ENCODE measurements at places on chromosomes 7 and 10.
A peak's percentile ranks its signal among the peaks of the same experiment; 100 is the strongest.

- no peaks in the 10 kb centered on the region for H3K4me1 ChIP-seq
- no peak overlapping the region for H3K27ac ChIP-seq
- H3K4me3 ChIP-seq = no peak overlapping the region
- H3K27me3 ChIP-seq = no peaks in the 10 kb centered on the region
Measured at GRCh38 chr7:142866361-142867096, 11.7 kb downstream of the EPHB6 start.

DNA sequence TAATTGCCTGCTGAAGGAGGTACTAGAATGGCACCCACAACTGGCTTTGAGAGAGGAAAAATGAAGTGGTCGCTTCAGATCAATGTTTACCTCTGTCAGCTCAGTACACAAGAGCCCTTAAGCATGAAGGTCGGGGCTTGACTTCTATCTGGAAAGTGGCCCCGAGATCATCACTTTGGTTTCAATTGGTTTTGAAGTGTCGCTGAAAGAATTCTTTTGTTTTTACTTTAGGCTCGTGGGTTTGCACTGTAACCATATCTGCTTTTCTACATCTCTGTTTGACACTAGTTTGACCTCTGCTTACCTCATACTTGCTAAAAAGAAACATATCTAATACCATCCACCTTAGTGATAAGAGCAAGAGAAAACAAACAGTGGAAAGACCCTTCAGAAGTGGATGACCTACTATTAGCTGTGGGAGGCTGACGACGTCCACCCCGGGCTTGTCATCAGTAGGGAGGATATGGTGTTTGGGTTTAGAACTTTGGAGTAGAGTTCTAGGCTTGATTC lies 361.8 kb downstream of the GATA3 start:
- peaks cover 31% of the 10 kb centered on the region for H3K4me1 ChIP-seq
- no peaks in the 10 kb centered on the region for H3K36me3 ChIP-seq
- H3K27ac ChIP-seq = peak overlapping the region; percentile 90
- no peaks in the 10 kb centered on the region for H3K27me3 ChIP-seq
- peak; percentile 79 for DNase-seq

DNA sequence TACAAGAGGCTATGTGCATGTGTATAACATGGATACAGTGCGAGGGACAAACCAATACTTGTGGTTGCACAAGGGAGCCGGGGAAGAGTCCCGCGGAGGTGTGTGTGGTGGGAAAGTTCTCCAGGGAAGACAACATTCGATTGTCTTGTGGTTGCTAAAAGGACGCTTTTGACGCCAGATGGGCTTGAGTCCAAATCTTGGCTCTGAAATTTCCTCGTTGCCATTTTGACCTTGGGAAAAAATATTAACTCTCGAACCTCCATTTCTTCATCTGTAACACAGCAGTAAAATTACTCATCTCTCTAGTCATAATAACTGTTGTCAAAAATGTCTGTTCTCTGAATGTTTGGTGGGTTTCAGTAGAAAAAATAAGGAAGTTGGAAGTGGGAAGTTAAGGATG lies 16.5 kb downstream of the PLXDC2 start:
- H3K4me3 ChIP-seq = no peak overlapping the region
- H3K27ac ChIP-seq = no peak overlapping the region
- no peaks in the 10 kb centered on the region for H3K36me3 ChIP-seq
- no peaks in the 10 kb centered on the region for H3K27me3 ChIP-seq
- DNase-seq = no peak

DNA sequence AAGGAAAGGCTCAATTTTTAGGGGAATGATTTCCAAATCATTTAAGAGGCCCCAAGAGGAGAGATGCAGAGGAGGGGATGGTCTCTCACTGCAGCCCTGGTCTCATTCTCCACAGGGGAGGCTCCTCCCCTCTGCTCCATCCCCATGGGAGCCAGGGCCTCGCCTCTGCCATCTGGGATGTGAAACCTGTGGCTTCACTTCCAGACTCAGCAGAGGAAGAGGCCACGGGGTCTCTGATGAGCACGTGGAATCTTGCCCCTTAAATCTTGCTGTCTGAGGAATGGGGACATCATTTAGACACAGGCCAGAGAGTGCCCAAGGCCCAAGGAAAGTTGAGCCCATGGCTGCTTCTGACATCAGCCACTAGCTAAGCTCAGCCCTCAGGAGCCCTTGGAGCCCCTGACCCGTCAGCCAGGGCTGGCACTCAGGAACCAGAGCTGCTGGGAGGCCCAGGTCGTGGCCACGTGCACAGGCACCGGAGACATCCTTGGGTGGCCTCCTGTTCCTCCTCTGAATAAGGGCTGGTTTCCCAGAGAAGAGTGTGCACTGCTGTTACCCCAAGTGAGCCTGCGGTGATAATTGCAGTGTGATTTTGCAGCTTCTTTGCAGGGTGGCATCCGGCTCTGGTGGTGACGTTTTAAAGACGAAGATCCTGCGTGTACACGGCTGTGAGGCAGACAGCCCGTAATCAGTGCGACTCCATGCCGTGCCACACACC lies 50.5 kb downstream of the VIPR2 start:
- H3K36me3 ChIP-seq = no peaks in the 10 kb centered on the region

DNA sequence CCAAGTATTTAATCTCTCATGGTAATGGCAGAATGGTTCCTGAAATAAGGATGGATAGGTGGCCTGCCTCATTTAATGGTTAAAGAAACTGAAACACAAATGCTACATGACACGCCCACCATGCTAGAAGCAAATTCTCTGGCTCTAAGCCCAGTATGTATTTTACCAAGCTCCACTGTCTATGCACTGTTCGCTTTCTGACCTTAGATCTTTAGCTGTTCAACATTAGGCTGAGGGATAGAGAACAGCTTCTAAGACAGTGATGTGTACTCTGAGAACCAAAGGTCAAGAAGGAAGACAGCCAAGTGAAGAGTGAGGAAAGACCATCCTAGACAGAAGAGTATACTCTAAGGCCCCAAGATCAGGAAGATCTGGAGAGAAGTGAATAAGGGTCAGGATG lies 26.6 kb downstream of the FAM3C start:
- H3K27ac ChIP-seq = no peak overlapping the region
- no peaks in the 10 kb centered on the region for H3K36me3 ChIP-seq
- H3K4me1 ChIP-seq = peaks cover 20% of the 10 kb centered on the region
- H3K27me3 ChIP-seq = no peaks in the 10 kb centered on the region
- no peak for DNase-seq
- H3K4me3 ChIP-seq = no peak overlapping the region

GRCh38 chr10:11035301-11035991 lies 17.8 kb downstream of the CELF2 start:
- H3K4me3 ChIP-seq = no peak overlapping the region
- H3K27me3 ChIP-seq = no peaks in the 10 kb centered on the region
- H3K4me1 ChIP-seq = no peaks in the 10 kb centered on the region
- H3K27ac ChIP-seq = no peak overlapping the region

- H3K4me1 ChIP-seq = no peaks in the 10 kb centered on the region
- no peaks in the 10 kb centered on the region for H3K27me3 ChIP-seq
- no peak overlapping the region for H3K4me3 ChIP-seq
- no peak for DNase-seq
Measured at GRCh38 chr7:122770686-122771335, 68.1 kb upstream of the RNF148 start.

DNA sequence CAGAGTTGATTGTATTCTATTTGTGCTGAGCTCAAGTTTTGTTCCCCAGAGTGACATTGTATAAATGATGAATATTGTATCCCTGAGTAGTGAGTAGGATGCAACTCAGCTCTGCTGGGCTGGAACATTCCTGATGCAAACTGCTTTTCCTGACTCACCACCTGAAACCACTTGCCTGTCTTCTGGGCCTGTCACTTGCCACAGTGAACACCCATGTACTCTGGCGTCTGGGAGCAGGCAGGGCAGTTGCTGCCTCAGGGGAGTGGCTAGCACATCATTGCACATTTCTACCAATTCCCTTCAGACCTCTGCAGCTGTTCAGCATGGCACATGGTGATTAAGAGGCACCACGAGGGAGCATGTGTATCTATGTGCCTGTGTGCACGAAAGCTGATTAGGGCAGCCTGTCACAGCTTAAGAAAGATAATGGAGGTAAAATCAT lies 157.3 kb downstream of the SND1 start:
- no peak overlapping the region for H3K27ac ChIP-seq
- H3K4me3 ChIP-seq = no peak overlapping the region
- H3K36me3 ChIP-seq = peaks cover 8% of the 10 kb centered on the region
- H3K27me3 ChIP-seq = no peaks in the 10 kb centered on the region

- no peaks in the 10 kb centered on the region for H3K36me3 ChIP-seq
- no peak for DNase-seq
- no peak overlapping the region for H3K4me3 ChIP-seq
- no peaks in the 10 kb centered on the region for H3K27me3 ChIP-seq
- no peaks in the 10 kb centered on the region for H3K4me1 ChIP-seq
Measured at GRCh38 chr7:49703881-49704280, 69.6 kb upstream of the VWC2 start.

- H3K27ac ChIP-seq = no peak overlapping the region
- H3K4me1 ChIP-seq = peaks cover 13% of the 10 kb centered on the region
- no peaks in the 10 kb centered on the region for H3K36me3 ChIP-seq
- no peak overlapping the region for H3K4me3 ChIP-seq
- no peak for DNase-seq
Measured at GRCh38 chr7:27897001-27897400, 157.0 kb downstream of the TAX1BP1 start.

DNA sequence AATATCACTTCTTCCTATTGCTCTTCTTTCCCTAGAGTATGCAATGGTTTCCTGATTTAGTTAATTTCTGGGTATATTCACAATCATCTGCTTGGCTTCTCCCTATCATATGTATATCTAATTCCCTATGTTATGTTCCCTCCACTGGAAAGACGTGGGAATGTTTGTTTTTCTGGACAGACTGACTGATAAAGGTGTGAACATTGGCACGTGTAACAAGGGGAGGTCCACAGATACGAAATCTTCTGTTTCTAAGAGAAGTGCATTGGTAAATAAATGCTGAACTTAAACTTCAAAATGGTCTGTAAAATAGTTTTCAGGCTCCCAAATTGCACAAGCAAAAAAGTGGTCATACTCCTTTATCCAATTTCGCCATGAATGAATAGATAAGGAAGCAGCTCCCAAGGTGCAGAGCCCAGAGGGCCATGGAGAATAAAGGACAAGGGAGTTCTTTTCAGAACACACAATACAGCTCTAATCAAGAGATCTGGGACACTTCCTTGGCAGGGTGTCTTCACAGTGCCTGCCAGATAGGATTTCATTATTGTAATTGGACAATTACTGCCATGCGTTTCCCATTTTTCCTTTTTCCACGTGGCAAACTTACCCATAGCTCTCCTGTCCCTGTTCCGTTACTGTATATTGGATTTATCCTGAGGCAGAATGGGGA lies 141.9 kb downstream of the RNF133 start:
- H3K27ac ChIP-seq = no peak overlapping the region
- DNase-seq = no peak
- H3K36me3 ChIP-seq = no peaks in the 10 kb centered on the region
- H3K27me3 ChIP-seq = no peaks in the 10 kb centered on the region
- H3K4me1 ChIP-seq = no peaks in the 10 kb centered on the region
- H3K4me3 ChIP-seq = no peak overlapping the region

DNA sequence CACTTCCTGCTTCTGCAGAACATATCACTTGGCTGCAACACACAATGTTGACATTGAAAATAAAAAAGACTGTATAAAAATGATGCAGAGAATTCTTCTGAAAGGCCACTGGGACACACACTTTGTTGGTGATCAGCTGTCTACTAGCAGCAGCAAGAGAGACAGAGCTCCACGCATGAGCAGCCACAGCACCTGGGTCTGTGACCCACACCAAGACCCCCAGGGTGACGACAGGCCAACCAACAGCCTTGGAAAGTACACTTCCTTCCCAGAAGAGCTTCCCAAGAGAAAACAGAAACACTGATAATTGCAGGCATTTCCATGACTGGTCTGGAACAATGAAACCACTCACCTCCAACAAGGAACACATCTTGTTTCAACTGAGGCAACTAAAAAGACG lies 239.0 kb downstream of the DIP2C start:
- no peaks in the 10 kb centered on the region for H3K27me3 ChIP-seq
- H3K4me1 ChIP-seq = peaks cover 71% of the 10 kb centered on the region
- H3K27ac ChIP-seq = peak overlapping the region; percentile 14

DNA sequence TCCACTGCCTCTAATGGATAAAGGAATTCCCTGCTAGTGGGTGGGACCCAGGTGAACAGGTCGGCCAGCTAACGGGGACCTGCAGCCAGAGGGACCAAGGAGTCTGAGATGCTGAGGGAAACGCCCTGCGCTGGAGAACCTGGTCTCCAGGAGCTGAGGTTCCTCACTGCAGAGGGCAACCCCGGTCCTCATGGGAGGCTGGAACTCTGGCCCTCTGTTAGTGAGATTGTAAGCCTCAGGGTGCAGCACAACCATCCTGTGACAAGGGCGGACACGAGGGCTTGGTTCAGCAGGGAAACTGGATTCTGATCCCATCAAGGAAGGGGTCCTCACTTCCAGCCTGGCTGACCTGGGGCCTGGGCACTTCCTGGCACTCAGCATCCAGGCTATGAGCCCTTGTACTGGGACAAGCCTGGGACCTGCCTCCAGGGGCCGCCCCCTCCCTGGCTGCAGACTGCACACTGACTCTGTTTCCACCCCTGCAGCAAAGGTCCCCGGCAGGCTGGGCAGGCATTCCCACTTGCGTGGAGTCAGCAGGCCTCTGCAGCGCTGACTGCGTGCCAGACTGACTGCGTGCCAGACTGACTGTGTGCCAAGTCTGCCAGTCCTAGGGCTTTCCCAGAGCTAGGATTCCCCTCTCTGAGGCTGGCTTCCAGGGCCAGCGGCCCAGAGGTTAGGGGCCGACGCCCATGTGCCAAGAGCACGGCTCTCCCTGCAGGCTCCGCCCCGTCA lies 143.2 kb downstream of the MAPK8 start:
- H3K36me3 ChIP-seq = no peaks in the 10 kb centered on the region
- H3K4me1 ChIP-seq = no peaks in the 10 kb centered on the region
- H3K4me3 ChIP-seq = no peak overlapping the region
- no peak overlapping the region for H3K27ac ChIP-seq

DNA sequence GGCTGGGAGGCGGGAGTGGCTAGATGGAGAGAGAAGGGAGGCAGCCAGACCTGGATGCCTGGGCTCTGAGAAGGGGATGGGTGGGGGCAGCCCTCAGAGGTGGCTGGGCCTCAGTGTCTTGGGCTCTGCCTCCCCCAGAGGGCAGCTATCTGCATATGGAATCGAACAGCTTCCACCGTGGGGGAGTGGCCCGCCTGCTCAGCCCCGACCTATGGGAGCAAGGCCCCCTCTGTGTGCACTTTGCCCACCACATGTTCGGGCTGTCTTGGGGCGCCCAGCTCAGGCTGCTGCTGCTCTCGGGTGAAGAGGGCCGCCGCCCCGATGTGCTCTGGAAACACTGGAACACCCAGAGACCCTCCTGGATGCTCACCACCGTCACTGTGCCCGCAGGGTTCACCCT lies 3.3 kb downstream of the ZAN start:
- H3K4me3 ChIP-seq = no peak overlapping the region
- no peaks in the 10 kb centered on the region for H3K4me1 ChIP-seq
- no peak overlapping the region for H3K27ac ChIP-seq
- DNase-seq = no peak

GRCh38 chr10:30812018-30812851 lies 182.7 kb upstream of the LYZL2 start:
- no peaks in the 10 kb centered on the region for H3K36me3 ChIP-seq
- no peak for DNase-seq
- no peaks in the 10 kb centered on the region for H3K27me3 ChIP-seq
- peaks cover 17% of the 10 kb centered on the region for H3K4me1 ChIP-seq
- no peak overlapping the region for H3K4me3 ChIP-seq
